Stimulated activated CD8-positive, alpha-beta memory T cell treated with anti-CD3 and anti-CD28 coated beads, Interleukin-7, amount 100 ng/mL, for 1 hour (primary cell): ENCODE measurements at places on chromosomes 1 and 21.

DNA sequence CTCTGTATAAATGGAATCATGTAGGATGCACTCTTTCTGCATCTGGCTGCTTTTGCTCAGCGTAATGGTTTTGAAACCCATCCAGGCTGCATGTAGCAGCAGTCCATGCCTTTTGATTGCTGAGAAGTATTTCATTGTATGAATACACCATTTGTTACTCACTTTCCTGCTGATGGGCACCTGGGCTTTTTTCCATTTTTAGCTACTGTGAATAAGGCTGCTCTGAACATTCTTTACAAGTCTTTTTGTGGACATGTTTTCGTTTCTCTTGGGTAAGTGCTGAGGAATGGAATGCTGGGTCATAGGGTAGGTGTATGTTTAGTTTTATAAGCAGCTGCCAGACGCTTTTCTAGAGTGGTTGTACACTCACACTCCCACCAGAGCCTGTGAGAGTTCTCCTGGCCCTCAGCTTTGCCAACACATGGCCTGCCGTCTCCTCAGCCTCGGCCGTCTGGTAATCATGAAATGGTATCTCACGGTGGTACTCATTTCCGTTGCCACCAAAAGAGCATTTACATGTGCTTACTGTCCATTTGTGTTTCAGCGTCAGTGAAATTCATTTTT is 22.7 kb downstream of the SLX9 start:
- no peak for DNase-seq

DNA sequence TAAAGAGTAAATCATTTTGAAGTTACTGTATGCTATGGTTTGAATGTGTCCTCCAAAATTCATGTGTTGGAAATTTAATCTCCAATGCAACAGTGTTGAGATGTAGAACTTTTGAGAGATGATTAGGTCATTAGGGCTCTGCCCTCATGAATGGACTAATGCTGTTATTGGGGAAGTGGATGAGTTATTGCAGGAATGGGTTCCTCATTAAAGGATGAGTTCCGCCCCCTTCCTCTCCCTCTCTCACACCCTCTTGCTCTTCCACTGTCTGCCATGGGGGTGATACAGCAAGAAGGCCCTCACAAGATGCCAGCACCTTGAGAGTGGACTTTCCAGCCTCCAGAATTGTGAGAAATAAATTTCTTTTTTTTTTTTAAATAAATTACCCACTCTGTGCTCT is 97.6 kb downstream of the ATP1A1 start:
- DNase-seq = no peak

GRCh38 chr21:17613242-17613676 is 558 bp upstream of the BTG3 start:
- no peak for DNase-seq

DNA sequence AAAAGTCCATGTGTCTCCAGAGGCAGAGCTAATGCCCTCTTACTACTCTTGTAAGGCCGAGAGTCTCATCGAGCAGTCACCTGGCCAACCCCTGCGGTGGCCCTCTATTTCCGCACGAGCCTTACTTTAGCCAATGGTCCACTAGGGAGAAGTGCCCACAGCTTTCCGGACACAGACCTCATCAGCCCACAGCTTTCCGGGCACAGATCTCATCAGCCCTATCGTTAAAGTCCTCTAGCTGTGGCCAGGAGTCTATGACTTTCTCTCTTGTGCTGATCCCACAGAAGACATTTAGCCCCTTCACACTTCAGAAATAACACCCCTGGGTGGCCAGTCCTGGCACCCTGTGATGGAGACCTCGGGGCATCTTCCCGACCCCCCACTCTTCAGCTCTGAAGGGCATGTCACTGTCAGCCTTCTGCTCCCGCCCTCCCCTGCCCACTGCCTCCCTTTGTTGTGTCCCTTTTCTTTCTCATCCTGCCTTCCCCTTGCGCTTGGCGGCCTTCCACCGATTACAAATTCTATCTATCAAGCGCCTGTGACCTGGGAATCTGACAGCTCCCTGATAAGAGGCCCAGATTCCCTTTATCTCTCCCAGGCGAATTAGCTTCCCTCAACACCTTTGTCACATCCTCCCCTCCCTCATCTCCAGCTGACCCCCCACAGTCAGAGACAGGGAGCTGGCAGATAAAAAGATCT is 161.0 kb downstream of the PLXNA2 start:
- no peak for DNase-seq

GRCh38 chr1:208868554-208868953 is 624.4 kb upstream of the PLXNA2 start:
- no peak for DNase-seq

DNA sequence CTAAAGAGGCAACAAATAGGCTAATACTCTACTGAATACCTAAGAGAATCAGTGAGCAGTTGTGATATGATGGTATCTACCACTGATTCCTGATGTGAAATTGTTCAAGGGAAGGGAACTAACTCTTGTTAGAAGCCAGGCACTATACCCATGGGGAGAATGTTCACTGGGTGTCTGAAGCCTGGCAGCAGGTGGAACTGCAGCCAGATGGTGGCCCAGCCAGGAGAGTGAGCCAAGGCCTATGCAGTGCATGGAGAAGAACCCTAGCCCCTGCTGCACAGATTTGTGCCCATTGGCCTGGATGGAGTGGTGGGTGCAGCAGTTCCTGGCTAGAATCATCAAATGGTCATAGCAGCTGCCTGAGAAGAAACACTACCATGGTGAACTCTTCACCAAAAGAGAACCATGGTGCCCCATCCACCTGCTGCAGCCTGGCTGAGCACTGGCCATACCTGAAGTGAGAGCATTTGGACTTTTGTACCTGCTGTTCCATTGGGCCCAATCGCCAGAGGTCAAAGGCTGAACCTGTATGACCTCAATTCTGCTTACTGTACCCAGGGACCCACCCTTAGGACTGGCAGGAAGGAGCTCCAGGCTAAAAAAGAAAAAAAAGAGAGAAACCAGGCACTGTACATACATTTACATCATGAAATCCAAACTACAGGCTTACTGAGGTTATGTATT is 118.8 kb upstream of the IVNS1ABP start:
- no peak for DNase-seq

- DNase-seq = no peak
Observed at GRCh38 chr1:82465024-82465423, 664.3 kb downstream of the ADGRL2 start.

DNA sequence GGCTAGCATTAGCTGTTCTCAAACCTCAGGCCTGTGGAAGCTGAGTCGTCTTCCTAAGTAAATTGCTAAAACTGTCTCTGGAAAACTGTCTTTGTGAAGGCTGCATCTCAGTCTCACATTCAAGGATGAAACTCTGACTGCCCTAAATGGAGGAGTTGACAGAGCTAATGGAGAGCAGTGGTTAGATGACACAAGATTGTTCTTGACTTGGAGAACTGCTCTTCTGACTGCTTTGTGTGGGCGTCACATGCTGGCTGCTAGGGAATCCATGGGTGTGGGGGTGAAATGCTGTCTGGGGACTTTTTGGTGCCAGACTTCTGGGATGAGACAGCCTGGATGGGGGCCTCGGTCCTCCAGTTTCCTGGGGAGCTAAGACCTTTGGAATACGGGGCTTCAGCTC is 24.5 kb upstream of the TSPAN2 start:
- no peak for DNase-seq

GRCh38 chr1:62809788-62810187 is 25.9 kb downstream of the ATG4C start:
- DNase-seq = no peak

DNA sequence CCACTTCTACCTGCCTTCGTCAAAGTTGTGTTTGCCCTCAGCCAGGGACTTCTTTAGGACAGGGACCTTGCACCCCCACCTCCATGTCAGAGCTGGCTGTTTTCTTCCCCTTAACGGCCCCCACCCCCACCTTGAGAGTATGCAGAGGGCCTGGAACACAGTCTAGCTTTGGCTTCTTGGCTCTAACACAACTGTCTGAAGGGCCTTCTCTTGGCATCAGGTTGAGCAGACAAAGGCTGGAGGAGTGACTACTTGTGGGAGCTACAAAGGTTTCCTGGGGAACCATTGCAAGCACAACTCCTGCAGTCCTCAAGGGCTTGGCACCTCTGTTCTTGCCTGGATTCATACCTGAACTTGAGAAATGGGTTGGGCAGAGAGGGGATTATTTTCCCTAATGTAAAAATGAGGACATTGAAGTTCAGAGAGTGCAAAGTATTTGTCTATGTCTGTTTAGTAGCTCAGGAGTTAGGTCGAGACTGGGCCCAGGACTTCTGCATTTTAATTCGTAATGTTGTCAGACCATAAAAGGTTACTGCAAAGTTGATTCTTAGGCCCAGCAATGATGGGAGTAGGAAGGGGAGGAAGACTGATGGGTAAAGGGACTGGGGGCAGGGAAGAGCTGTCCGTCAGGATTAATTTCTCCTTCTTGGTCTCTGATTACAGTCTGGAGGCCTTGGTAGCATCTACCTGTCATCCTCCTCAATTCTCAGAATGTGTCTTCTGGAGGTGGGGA is 2.6 kb downstream of the CYP4B1 start:
- no peak for DNase-seq

GRCh38 chr1:76006234-76006633 is 68.3 kb upstream of the ST6GALNAC3 start:
- no peak for DNase-seq

DNA sequence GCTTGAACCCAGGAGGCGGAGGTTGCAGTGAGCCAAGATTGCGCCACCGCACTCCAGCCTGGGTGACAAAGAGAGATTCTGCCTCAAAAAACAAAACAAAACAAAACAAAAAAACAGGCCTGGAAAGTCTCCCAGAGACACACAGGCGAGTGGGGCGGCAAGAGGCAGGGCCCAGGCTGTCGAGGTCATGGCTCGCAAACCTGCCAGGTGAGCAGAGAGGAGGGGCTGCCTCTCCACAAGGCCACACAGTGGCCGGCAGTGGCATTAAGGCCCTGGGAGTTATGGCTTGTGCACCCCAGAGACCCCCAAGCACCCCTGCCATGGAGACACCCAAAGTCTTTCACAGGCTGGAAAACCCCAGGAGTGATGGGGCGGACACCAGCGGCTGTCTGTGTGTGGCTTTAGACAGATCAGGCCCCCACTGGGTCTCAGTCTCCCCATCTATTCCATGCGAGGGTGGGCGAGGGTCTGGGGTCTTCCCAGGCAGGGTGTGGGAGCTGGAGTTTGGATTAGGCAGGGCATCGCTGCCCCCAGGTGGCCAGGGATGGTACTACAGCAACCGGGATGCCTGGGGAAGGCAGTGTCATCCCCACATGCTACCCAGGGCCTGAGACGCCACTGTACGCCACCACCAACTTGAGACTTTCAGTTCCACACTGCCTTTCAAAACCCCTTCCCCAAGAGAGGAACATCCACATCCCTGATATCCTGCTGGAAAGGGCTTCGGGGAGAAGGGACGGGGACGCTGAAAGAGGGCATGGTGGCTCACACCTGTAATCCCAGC is 7.3 kb upstream of the CTRC start:
- peak; percentile 60 for DNase-seq

- DNase-seq = no peak
Observed at GRCh38 chr1:195664628-195665027, 943.6 kb downstream of the KCNT2 start.

- DNase-seq = no peak
Observed at GRCh38 chr1:118291661-118292060, 106.6 kb upstream of the SPAG17 start.

GRCh38 chr1:209802780-209803152 is 3.2 kb downstream of the IRF6 start:
- no peak for DNase-seq

- no peak for DNase-seq
Observed at GRCh38 chr1:245931450-245931849, 575.6 kb downstream of the SMYD3 start.

- no peak for DNase-seq
Observed at GRCh38 chr1:202134645-202135172, 9.8 kb downstream of the ARL8A start.

DNA sequence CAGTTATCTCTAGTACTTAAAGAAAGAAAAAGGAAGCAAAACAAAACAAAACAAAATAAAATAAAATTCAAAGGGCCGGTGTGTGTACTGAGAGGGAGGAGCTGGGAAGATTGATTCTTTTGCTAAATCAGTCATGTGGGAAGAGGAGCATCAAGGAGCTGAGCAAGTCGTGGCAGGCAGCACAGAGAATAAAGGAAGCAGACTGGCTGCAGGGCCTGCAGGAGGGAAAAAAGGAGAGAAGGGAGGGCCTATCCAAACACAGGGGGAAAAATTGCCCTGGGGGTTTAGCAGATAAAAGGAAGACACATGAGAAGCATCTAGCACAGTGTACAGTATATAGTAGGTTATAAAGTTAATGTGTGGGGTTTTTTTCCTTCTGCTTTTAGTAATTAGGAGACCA is 27.6 kb downstream of the AGO4 start:
- DNase-seq = no peak

- DNase-seq = no peak
Observed at GRCh38 chr1:9193233-9193625, 41.3 kb upstream of the H6PD start.

DNA sequence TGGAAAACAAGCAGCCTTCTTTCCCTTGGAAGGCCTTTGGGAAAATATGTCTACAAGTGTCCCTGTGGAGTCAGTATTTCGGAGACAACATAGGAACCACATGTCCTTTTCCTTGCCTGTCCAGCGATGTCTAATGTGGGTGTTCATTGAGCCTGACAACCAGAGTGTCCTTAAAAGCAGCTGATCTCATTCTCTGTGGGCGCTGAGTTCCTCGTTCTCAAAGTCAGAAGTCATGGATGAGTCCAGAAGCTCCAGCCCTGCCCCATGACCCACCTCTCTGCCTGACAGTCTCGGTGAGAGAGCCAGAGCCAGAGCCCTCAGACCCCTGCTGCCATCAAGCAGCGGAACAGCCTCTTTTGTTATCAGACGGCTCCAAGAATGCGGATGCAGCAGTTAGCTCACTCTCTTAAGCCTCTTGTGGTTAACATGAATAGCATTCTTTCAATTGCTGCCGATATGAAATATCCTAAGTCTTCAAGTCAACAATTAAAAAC is 329.2 kb downstream of the TGFB2 start:
- no peak for DNase-seq

DNA sequence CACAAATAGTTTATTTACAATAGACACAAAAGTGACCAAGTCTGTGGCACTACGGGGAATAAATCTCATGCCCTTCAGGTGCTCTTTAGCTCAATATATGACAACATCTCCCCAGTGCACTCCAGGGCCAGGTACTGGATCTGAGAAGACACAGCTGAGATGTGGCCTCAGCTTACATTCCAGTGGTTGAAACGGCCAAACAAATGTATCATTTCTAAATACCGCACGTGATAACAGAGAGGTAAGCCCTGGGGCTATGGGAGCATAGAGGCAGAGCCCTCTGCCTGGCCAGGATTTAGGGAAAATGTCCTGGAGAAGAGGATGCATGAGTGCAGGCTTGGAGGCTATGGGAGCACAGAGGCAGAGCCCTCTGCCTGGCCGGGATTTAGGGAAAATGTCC is 630.5 kb downstream of the SMYD3 start:
- no peak for DNase-seq

- no peak for DNase-seq
Observed at GRCh38 chr1:221303623-221304022, 424.4 kb downstream of the HLX start.

GRCh38 chr1:108049178-108049819 is 84.3 kb upstream of the VAV3 start:
- no peak for DNase-seq
